Stimulated activated CD8-positive, alpha-beta memory T cell treated with anti-CD3 and anti-CD28 coated beads, Interleukin-4, amount 100 ng/mL, for 48 hours (primary cell): ENCODE measurements at places on chromosomes 13 and 19.

DNA sequence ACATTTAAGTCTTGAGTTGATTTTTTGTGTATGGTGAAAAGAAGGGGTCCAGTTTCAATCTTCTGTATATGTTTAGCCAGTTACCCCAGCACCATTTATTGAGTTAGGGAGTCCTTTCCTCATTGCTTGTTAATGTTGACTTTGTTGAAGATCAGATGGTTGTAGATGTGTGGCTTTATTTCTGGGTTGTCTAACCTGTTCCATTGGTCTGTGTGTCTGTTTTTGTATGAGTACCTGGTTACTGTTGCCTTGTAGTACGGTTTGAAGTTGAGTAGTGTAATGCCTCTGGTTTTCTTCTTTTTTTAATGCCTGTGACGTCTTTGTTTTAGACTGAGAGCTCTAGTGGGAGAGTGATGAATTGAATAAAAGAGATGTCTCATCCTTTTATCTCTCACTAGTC is 83.2 kb downstream of the NBEA start:
- no peak for DNase-seq

- no peak for DNase-seq
These were observed 124.4 kb downstream of the SIPA1L3 start for GRCh38 chr19:38031423-38031770.

DNA sequence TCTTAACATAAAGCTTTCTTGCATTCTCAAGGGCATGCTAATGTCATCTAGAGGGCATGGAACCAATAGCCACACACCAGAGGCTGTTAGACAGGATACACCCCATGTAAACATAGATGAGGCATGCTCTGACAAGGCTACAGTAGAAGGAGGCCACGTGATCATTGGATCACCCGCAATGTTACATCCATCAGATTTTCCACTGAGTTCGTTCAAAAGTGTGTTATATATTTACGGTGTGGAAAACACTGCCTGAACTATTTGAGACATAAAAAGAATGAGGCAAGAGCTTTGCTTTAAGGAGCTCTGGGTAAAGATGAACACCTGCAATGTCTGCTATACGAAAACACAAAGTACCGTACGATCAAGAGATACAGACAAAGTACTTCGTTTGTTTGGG is 817.5 kb upstream of the SLC10A2 start:
- no peak for DNase-seq

DNA sequence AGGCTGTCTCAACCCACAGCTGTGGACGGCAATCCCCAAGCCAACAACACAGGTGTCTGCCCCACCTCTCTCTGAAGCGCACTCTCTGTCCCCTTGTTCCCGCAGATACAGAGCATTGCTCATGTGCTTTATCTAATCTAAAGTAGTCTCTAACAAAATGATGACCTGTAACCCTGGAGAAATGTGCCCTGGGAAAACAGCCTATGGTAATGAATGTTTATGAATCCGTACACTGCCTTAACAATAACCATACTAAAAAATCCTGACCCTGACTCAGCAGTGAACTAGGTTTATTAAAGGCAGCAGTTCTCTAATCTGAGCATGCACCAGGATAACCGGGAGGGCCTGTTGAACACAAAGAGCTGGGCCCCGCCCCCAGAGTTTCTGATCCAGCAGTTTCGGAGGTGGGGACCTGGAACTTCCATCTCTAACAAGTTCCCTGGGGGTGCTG is 50.7 kb upstream of the SLC15A1 start:
- DNase-seq = no peak

DNA sequence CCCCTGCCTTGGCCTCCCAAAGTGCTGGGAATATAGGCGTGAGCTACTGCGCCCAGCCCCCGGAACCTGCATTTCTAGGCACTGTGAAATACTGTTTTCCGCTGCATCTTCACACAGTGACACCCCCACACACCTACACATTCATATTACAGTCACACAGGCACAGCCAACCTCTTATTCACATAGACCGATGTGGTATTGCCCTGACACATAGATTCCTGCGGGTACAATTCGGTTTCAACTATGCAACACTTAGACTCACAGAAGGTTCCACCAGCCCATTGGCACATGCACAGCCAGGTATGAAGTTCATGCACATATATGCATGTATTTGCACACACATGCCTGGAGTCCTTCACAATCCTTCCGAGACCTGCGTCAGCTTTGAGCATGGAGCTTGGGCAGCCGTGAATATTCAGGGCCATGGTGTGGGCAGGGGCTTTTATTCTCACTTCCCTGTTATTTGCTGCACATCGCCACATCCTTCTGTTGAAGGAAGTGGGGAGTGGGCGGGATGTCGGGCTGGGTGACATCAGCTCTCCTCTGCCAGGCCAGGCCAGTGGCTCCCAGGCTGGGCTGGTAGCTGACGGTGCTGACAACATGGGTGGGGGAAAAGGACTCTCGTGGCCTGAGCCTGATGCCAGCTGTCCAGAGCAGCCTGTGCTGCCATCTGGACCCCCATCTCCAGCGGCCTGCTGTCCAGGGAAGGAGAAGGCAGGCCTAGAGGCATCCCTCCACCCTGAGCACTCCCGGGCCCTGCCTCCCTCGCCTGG is 5.4 kb upstream of the CDC37 start:
- peak; percentile 79 for DNase-seq

DNA sequence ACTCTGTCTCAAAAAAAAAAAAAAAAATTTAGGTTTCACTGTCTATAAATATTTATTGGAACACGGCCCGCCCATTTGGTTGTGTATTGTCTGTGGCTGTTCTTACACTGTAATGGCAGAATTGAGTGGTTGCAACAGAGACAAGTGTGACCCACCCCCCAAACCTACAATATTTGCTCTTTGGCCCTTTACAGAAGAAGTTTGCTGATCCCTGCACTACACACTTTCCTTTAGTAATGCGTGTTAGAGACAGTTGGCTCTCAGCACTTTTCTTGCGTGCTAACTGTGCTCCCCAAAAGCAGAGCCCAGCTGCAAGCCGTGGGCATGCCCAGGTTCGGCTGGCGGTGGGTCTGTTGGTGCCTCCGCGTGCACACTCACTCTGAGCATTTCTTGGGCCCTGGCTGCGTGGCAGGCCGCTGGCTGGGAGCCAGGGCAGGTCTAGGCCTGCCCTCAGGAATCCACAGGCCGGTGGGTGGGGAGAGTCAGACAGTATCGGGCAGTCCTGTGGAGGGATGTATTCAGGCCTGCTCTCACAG is 72.6 kb downstream of the SIPA1L3 start:
- no peak for DNase-seq

DNA sequence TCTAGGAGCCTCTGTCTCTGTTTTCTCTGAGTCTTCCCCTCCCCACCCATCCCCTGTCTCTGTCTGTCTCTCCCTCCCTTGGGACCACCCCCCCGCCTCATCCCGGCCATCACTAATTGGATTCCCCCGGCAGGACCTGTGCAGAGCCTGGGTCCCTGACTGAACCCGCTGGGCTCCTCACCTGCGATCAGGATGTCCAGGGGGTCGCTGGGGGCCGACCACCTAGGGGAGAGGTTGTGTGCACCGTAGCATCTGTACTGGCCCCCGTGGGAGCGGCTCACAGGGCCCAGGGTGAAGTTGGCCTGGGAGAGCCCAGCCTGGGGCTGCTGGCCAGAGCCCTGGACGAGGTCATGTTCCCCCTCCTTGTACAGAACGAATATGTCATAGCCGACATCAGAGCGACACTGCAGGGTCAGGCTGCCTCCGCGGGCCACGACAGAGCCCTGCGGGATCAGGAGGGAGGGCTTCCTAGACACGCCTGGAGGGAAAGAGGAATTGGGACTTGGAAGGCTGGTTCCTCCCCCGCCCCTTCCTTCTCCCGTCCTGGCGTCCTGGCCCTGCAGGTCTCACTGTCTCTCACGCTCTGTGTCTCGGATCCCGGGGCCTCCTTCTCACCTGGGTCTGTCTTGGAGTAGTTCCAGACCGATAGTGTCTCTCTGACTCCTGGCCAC is 1.8 kb downstream of the LILRB5 start:
- DNase-seq = no peak

- no peak for DNase-seq
These were observed 50.9 kb upstream of the TPM4 start for GRCh38 chr19:16025108-16026101.

DNA sequence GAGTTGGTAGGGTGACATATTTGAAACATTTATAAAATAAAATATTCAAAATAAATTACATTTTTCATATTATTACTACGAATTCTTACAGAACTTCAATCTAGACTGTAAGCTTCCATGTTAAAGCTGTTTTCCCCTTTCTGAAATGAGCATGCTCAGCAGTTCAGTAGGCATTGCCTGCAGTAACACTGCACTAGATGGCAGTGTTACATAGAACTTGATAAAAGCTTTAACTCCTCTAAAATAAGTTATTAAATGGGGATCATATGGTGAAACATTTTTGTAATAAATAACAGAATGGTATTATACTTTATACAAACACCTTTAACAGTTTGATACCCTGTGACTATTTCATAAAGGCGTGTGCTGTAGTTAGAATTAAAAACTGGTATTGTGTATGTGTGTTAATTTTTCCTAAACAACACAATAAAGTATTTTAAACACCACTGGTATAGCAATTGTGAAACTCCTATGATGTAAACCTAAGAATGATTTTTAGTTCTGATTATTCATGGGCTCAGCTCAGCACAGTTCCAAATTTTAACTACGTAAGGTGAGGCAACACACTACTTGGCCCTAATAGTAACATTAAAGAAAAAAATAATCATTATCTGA is 11.6 kb upstream of the GPR18 start:
- no peak for DNase-seq

DNA sequence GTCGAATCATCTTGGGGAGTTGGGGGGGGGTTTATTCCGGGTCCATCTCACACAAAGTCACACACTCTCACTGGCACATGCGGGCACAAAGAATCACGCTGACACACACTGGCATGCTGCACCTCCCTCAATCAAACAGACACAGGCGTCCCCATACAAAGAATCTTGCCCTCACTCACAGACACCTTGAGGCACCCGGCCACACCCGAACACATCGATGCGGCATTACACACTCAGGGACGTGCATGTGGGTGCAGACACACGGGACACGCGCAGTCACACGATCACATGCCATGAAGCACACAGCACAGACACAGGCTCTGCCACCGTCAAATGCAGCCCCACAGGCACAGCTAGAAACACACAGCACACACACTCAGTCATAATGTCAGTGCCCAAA is 7.8 kb downstream of the NFIX start:
- no peak for DNase-seq

- peak; percentile 77 for DNase-seq
These were observed 33.7 kb upstream of the ZNF724 start for GRCh38 chr19:23283925-23284324.

- no peak for DNase-seq
These were observed 138.0 kb downstream of the TNFSF13B start for GRCh38 chr13:108407495-108407894.

DNA sequence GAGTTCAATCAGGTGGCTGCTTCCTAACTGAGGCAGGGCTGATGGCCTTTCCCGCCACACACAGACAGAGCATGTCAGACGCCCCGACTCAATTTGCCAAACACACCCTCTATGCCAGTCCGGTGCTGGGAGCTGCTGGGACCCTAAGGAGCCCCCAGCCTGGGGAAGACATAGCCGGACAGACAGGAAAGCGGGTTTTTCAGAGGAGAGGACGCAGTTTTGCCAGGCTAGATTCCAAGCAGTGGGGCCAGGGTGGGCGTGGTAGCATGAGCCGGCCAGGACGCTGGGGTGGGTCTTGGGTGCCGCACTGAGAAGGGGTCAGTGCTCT is 19.8 kb downstream of the MAST3 start:
- no peak for DNase-seq

- DNase-seq = no peak
These were observed 7.4 kb downstream of the IGFL4 start for GRCh38 chr19:46033401-46033800.

GRCh38 chr13:95438297-95438696 is 114.2 kb upstream of the CLDN10 start:
- DNase-seq = no peak

GRCh38 chr13:50636007-50636704 is 207.3 kb downstream of the DLEU7 start:
- DNase-seq = no peak

DNA sequence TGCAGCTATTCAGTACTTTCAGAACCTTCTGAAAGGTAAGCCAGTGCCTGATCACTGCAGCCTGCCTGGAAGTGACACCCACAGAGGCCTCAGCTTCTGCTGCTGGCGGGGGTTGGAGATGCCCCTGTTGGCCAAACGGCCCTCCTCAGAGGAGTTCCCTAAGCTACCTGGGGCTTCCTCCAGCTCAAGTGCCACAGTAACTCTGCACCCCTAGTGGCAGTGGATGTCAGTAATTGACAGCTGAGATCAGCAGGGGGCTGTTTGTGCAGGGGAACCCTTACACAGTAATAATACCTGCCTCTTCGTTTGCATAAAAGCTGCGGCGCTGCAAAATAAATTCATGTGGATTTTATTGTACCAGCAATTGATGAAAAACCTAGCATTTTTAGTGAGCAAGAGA is 28.9 kb downstream of the TDRD12 start:
- peak; percentile 29 for DNase-seq

DNA sequence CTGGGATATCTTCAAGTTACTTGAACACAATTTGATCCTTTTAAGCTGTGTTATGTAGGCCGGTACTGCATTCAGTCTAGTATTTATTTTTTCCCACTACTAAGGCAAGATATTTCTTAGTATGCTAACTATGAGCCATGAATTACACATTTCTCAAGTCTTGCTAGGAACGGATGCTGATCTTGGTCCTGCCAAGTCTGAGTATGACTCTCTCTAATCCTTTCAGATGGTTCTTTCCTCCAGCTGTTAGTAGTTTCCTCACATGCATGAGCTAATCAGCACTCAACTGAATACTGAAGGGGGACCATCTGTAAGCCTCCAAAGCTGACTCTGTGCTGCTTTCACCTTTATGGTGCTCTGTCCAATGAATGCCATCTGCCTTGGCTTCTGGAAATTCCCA is 460.3 kb downstream of the KCTD12 start:
- no peak for DNase-seq

GRCh38 chr13:21043898-21044297 is 17.5 kb downstream of the LATS2 start:
- no peak for DNase-seq

DNA sequence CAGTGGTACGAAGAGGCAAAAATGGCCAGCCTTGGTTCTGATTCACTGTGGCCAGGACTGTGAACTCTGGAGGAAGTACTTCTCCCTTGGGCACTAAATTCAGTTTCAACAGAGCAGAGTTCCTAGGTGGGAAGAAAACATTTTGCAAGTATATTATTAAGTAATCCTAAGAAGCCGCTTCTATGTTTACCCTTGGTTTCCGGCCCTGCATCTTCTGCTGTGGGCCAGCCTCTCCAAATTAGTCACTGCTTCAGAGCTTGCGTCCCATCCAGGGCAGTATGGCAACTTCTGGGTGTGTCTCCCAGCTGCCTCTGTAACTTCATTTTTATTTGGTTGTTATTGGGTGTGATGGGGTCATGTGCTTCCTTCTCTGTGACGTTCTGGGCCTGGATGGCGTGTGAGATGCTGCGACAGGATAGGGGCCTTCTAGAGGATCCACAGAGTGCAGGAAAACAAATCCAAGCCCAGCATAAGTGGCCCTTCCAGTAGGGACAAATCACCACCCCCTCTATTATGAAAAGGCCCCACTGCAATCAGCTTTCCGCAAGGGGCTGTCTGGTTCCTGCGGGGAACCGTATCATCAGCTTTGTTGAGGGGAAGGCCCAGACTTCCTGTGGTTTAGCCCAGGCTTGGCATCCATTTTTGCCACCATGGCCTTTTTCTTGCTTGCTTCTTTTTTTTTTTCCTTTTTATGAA is 55.1 kb upstream of the C1QTNF9 start:
- peak; percentile 70 for DNase-seq

GRCh38 chr19:1618157-1619093 is 13.2 kb upstream of the UQCR11 start:
- peak; percentile 49 for DNase-seq

GRCh38 chr19:1824252-1824622 is 12.2 kb upstream of the ATP8B3 start:
- no peak for DNase-seq
